ENCODE measurements at places on chromosomes 7 and 10.

DNA sequence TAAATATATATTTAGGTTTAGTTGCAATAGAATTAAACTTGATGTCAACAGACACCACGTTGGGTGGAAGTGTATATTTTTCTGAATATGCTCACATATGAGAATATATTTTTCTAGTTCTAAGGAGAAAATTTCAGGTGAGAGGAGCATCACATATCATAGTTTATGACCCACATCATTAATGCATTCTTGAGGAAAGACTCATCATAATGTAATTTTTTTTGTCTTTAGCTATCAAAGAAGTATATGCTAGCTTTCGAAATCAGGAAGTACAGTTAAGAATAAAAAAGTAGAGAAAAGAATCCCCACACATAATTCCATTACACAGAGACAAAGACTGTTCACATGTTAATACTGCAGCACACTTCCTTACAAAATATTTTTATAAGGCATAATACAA, 30.4 kb downstream of the A1CF start:
- DNase-seq, result no peak

DNA sequence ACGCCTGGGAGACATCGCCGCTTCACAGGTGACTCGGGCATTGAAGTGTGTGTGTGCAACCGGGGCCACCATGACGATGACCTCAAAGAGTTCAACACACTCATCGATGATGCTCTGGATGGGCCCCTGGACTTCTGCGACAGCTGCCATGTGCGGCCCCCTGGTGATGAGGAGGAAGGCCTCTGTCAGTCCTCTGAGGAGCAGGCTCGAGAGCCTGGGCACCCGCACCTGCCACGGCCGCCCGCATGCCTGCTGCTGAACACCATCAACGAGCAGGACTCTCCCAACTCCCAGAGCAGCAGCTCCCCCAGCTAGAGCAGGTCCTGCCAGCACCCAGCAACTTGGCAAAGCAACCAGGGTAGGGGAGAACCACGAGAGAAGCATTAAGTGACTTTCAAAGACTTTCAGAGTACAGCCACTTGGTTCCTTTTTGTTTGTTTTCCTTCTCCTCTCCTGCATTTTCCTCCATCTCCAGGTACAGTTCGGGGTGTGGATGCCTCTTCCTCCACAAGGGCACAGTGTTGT, 24.1 kb downstream of the CYP17A1 start:
- DNase-seq, result no peak

- DNase-seq, result no peak
Measured at GRCh38 chr10:3263082-3263481, 90.5 kb upstream of the PITRM1 start.

DNA sequence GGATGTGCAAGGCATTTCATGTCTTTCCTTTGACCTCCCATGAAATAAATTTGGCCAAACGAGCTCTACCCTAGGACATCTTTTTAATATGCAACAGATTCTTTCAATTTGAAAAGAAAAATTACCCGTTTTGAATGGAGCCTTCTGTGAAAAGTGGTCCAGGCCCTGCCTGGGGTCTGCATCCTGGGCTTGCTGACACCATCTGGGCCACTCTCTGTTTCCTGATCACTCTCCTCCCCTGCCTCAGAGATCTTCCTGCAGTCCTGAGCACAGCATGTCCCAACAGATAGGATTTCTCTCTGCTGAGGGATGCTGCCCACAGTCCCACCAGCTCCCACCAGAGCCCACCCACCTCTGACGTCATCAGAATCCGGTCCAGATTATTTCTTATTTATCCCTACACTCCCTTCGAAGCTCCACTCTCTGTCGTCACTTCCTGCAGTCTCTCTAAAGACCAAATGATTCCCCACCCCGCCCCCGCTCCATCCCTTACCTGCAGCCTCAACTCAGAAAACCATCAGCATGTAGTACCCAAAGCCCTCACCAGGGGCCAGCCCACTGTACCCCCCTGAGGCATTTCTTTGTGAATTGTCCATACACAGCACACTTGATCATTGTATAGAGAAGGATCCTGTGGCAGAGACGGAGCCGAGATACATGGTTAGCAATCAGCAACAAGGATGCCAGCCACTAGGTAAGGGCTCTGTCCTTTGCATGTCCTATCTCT, 192.1 kb upstream of the MGMT start:
- no peak for DNase-seq

DNA sequence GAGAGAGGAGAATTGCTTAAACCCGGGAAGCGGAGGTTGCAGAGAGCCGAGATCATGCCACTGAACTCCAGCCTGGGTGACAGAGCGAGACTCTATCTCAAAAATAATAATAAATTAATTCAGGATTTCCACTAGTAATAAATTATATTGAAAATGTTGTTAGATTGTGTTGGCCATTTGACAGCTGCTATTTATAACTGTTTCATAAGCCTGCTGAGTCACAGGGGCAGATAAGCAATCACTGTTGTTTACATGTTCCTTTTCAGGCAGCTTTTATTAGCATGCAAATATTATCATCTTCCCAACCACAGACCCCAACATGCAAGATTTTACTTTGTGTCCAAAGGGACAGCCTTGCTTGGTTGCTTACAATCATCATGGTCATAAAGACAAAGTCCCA, 49.5 kb upstream of the ZNF138 start:
- DNase-seq, result no peak

DNA sequence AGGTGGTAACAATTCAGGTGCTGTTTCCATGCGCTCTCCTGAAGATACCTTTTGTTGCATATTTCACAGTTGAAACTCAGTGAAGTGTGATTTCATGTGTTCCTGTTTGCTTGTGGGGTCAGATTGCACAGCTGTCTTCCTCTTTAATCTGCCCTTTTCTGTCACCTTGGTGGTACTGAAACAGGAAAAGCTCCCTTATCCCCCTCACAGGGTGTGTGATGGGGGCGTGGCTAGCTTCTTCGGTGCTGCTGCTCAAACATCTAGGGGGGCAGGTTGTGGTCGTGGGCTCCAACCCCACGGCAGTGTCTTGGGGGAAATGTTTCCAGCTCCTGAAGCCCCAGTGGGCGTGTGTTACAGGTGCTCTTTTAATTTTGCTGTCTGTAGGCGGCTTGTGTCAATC, 107.4 kb upstream of the KLF14 start:
- DNase-seq, result no peak

DNA sequence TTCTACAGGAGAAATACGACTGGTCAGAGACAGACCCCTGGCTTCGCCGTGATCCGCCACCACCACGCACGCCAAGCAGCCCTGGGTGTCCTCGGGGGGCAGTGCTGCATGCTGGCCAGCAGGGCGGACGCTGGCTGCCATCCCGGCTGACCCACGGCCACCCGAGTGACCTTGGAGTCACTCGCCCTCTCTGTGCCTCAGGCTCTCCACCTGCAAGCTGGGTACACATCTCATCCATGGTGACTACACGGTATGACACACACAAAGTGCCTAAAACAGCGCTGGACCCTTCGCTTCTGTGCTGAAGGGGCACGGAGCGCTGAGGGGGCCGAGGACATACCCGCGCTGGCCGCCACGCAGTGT, 62.0 kb upstream of the RNF32 start:
- DNase-seq, result no peak

- DNase-seq, result no peak
Measured at GRCh38 chr10:78785066-78785465, 283.7 kb upstream of the ZMIZ1 start.

GRCh38 chr10:34994565-34995142, 95.5 kb downstream of the CUL2 start:
- peak; percentile 49 for DNase-seq

- no peak for DNase-seq
Measured at GRCh38 chr10:33722067-33722466, 387.6 kb upstream of the NRP1 start.

- no peak for DNase-seq
Measured at GRCh38 chr10:71778071-71778825, 4.9 kb upstream of the VSIR start.

GRCh38 chr7:24318326-24318725, 34.3 kb downstream of the NPY start:
- no peak for DNase-seq

GRCh38 chr10:13759168-13759567, 172.4 kb downstream of the PRPF18 start:
- no peak for DNase-seq

DNA sequence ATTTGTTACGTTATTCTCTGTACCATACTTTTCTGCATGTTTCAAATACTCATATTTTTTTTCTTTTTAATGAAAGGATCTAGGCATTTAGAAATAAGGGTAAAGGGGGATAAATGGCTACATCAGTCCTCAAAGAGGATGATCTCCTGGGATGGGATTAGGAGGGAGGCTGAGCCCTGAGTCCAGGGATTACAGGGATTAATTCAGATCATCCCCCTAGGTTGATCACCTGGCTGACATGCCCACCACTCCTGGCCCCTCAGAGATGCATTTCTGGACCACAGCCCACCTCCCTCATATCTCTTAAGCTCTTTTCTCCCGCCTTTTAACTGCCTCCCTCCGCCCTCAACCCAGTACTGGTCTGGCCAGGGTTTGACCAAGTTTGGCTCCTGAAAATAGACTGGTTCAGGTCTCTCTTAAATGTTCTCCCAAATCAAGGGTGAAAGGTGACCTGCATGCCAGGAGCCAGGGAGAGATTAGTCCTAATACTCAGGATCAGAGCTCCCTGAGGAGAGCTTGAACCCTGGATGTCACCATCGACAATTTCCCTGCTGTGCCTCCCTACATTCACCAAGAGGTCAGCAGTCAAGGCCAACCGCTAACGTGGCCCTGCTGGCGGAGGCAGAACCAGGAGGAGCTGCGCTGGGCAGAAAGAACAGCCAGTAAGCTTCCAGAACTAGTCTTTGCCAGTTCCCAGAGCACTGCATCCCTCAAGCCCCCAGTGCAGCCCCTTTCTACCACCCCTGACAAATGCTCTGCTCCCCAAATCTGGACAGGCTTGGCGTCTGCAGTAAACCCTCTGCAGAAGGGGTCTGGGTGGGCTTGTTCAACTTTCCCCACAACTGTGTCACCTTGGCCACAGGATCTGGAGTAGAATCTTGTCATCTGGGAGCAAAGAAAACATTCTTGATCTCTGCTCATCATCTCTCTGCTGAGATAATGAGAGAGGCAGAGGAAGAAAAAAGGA, 3.0 kb upstream of the CCDC136 start:
- DNase-seq, result no peak

DNA sequence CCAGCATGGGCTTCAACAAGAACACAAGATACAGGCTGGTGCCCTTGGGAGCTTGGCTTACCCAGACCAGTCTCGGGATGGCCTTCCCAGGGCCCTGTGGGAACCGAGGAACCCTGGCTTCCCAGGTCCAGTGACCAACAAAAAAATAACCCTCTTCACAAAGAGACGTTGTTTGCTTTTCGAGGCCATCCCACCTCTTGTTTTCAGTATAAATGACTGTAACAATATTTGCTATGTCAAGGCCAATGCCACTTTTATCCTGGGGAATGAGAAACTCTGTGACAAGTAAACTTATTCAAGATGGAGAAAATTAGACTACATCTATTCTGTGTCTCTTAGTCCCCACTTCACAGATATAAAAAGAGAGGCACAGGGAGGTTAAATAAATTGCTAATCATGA, 138.8 kb downstream of the PRPF18 start:
- DNase-seq, result no peak

Measured in CD4-positive, alpha-beta T cell (primary cell).